Stimulated activated CD4-positive, alpha-beta T cell treated with anti-CD3 and anti-CD28 coated beads, Interleukin-2, amount 100 ng/mL, for 24 hours (primary cell): ENCODE measurements at places on chromosomes 13 and 19.

DNA sequence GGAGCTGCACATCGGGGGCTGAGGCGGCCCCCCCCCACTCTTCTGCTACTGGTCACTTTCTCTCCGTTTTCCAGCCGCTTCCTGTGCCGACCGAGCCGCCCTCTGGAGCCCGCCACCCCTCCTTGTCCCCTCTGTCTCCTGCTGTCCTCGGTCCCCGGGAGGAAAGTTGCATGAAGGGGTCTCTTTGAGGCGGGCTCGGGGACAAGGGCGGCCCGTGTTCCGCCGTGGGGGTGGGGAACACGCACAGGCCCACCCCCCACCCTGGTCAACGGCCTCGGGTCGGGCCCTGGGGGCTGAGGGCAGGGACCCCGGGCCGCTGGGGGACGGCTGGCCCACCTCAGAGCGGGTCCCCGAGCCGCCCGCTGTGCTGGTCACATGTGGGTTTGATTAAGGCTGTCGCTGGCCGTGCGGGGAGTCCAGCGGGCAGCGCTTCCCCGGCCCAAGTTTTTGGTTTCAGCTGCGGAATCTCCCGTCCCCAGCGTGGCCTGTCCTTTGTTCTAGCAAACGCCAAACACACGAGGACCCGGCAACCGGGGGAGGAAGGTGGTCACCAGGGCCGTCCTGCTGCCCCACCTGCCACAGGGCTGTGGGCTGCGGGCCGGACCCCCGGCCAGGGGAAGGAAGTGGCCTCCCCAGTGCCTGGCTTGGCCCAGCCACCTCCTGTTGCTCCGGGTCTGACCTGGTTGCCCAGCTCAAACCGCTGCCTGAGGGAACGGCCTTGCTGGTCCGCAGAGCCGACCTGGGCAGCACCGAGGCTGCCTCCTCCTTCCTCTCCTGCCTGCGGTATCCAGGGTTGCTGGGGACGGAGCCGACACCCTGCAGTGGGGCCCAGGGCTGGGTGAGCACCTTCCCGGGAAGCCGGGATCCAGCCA lies 1.9 kb downstream of the EFNA2 start:
- DNase-seq, result no peak

GRCh38 chr19:28794301-28794700 lies 418.6 kb downstream of the UQCRFS1 start:
- no peak for DNase-seq

GRCh38 chr19:16581145-16581970 lies 9.1 kb upstream of the SLC35E1 start:
- no peak for DNase-seq

- DNase-seq, result no peak
These were observed 320.0 kb downstream of the TEX29 start for GRCh38 chr13:111640476-111640875.

GRCh38 chr13:107842562-107843180 lies 372.7 kb downstream of the LIG4 start:
- no peak for DNase-seq

DNA sequence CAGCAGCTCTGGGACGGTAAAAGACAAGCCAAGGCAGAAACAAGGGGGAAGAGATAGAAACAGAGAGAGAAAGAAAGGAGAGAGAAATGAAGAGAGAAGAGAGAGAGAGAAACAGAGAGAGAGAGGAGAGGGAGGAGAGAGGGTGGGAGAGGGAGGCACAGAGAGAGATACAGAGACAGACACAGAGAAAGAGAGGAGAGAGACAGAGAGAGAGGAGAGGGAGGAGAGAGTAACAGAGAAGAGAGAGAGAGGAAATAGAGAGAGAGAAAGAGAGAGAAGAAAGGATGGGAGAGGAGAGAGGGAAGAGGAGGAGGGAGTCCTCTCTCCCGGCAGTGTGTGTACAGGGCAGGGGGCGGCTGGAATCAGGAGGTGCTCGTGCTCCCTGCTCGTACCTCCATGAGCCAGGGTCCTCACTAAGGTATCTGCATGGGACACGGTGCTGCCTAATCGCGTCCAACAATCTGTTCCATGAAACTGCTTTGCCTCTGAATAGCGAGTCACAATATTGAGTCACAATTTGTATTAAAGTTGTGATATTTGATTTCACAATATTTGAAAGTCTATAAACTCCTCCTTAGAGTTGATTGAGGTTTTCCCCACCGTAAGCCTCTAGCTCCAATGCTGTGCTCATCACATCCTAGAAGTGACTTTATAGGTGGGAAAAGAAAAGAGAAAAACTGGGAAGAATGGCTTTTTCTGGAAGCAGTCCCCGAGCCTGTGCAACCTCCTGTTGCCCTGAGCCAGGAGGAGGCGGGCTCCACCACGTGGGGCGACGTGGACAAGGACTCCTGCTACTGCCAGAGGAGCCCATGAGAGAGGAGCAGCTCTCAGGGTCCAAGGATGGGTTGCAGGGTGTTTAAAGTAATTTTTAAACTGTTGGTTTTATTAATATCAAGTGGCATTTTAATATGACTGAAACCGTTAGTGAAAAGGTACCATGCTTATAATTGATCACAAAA lies 81.7 kb upstream of the ARHGEF7 start:
- no peak for DNase-seq

GRCh38 chr13:46142776-46143175 lies 37.9 kb upstream of the CPB2 start:
- no peak for DNase-seq
